Heart left ventricle (tissue), 16 donors: ENCODE measurements at places on chromosomes 6 and 20. TPM values are rescaled to one million over a fixed set of nuclear protein-coding genes. Genes with fewer than 3 reads are reported as not detected.

LAMA4 gene
- 55.9 TPM for polyA plus RNA-seq

TFAP2A gene
- 0.30 TPM for polyA plus RNA-seq

SLC29A1 gene
- 48.0 TPM for polyA plus RNA-seq

FYN gene
- 29.4 TPM for polyA plus RNA-seq

ID4 gene
- 3.7 TPM for polyA plus RNA-seq

TBXT gene
- not detected for polyA plus RNA-seq

DNA sequence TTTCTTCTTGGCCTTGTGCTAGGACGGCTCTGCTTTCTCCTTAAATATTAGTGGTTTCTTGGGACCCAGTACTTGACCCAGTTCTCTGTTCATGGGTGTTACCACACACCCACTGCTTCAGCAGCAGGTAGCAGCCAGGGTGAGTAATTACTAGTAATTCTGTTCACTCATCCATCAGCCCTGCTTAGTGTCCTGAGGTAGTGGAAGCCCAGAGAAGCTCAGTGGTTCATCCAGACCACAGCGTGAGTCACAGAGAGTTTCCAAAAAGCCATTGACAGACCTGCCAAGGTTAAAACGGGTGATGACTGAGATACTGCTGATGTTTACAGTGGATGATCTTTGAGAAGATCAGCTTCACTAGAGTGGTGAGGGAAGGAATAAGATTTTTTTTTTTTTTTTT is 51.7 kb upstream of the HINT3 start:
- DNase-seq: no peak
- no peak overlapping the region for H3K4me3 ChIP-seq
- peaks cover 38% of the 10 kb centered on the region for H3K36me3 ChIP-seq
- H3K4me1 ChIP-seq: no peaks in the 10 kb centered on the region
- no peak overlapping the region for H3K27ac ChIP-seq
- H3K27me3 ChIP-seq: no peaks in the 10 kb centered on the region

DNA sequence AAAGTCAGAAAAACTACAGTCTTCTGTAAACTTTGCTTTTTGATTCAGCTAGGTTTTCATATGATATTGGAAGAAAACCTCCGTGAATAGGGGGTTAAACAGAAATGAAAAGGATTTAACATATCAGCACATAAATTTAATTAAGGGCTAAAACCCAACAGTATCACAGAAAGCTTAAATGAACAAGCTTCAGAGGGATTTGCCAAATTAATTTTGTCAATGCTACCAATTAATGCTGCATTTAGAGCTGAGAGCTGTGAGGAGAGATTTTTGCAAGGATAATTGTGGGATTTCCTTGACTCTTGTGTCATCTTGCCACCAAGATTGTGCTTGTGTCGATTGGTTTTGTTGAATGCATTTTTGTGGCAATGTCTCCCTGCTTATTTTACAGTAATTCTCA is 379.9 kb downstream of the CD109 start:
- H3K4me1 ChIP-seq: no peaks in the 10 kb centered on the region
- no peak for DNase-seq
- no peak overlapping the region for H3K4me3 ChIP-seq

- no peak overlapping the region for H3K4me3 ChIP-seq
- no peaks in the 10 kb centered on the region for H3K36me3 ChIP-seq
- H3K27ac ChIP-seq: no peak overlapping the region
- H3K4me1 ChIP-seq: peaks cover 27% of the 10 kb centered on the region
These were observed 185.8 kb upstream of the RAB32 start for GRCh38 chr6:146357578-146358430.

DNA sequence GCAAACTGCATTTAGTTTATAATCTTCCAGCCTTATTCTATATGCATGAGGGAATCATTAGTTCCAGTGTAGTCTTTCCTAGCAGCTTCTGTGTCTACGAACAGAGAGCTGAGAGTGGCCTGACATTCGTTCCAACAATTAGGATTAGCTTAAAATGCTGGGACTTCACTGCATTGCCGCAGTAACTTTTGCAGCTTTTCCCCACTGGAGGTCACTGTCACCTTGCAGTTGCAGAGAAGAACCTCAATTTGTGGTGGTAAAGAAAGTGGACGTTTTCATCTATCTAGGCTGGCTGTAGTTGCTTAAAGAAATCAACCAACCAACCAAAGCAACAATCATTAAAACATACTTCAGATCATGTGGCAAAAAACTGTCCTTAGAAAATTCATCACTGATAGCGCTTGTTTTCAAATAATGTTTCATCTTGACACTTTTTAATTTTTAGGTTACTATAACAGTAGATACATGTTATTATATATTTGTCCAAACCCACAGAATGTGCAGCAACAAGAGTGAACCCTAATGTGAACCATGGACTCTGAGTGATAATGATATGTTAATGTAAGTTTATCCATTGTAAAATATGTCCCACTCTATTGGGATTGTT is 12.2 kb downstream of the MYLK4 start:
- H3K27ac ChIP-seq: peak overlapping the region; percentile 4
- H3K36me3 ChIP-seq: no peaks in the 10 kb centered on the region
- no peaks in the 10 kb centered on the region for H3K27me3 ChIP-seq
- peaks cover 16% of the 10 kb centered on the region for H3K4me1 ChIP-seq
- H3K4me3 ChIP-seq: no peak overlapping the region

DNA sequence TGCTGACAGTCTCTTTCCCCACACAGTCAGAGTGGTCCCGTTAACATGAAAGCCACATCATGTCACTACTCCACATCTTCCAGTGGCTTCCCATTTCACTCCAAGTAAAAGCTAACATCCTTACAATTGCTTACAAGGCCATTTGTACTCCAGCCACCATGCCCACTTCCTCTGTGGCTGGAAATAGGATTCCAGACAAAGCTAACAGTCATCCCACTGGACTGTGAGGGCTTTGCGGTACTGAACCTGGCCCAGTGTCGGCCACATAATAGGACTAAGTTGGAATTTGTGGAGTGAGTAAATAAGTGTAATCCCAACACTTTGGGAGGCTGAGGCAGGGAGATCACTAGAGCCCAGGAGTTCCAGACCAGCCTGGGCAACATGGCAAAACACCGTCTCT is 10.9 kb downstream of the CCM2L start:
- H3K4me3 ChIP-seq: no peak overlapping the region
- no peak for DNase-seq
- H3K36me3 ChIP-seq: peaks cover 25% of the 10 kb centered on the region
- H3K4me1 ChIP-seq: peaks cover 3% of the 10 kb centered on the region

- no peaks in the 10 kb centered on the region for H3K36me3 ChIP-seq
- H3K27ac ChIP-seq: no peak overlapping the region
- H3K4me1 ChIP-seq: peaks cover 37% of the 10 kb centered on the region
- no peak overlapping the region for H3K4me3 ChIP-seq
- no peaks in the 10 kb centered on the region for H3K27me3 ChIP-seq
- no peak for DNase-seq
These were observed 13.0 kb downstream of the DCBLD1 start for GRCh38 chr6:117495425-117495824.

DNA sequence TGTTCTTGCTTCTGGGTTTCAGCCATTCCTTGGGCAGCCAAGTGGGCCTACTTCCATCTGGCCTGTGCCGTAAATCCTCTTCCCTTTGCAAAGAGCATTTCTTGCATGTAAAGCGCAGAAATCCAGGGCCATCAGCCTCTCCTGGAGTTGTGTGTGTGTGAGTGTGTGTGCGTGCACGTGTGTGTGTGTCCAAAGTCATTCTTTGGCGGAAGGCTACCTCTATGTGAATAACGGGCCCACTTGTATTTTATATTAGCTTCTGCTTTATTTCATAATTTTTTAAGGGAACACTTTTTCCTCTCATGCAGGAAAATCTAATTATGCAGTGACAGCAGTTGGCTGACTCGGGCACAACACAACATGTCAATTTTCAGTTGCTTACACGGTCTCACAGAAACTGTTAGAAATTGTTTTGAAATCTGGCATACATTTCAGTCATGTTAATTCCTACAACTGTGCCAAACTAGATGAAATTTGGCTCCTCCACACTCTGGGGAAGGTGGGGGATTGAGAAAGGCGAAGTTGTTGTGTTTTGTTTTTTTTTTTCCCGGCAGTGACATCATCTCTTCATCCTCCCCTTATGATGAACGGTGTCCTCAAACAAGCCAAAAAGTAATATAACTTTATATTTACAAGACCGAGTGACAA is 223.7 kb upstream of the TSHZ2 start:
- H3K36me3 ChIP-seq: no peaks in the 10 kb centered on the region
- H3K27ac ChIP-seq: peak overlapping the region; percentile 67
- H3K4me3 ChIP-seq: no peak overlapping the region
- no peak for DNase-seq

- H3K27ac ChIP-seq: no peak overlapping the region
- peak; percentile 15 for DNase-seq
- peaks cover 3% of the 10 kb centered on the region for H3K4me1 ChIP-seq
- H3K4me3 ChIP-seq: no peak overlapping the region
- no peaks in the 10 kb centered on the region for H3K36me3 ChIP-seq
These were observed 648.8 kb upstream of the AGPAT4 start for GRCh38 chr6:161922631-161923119.

DNA sequence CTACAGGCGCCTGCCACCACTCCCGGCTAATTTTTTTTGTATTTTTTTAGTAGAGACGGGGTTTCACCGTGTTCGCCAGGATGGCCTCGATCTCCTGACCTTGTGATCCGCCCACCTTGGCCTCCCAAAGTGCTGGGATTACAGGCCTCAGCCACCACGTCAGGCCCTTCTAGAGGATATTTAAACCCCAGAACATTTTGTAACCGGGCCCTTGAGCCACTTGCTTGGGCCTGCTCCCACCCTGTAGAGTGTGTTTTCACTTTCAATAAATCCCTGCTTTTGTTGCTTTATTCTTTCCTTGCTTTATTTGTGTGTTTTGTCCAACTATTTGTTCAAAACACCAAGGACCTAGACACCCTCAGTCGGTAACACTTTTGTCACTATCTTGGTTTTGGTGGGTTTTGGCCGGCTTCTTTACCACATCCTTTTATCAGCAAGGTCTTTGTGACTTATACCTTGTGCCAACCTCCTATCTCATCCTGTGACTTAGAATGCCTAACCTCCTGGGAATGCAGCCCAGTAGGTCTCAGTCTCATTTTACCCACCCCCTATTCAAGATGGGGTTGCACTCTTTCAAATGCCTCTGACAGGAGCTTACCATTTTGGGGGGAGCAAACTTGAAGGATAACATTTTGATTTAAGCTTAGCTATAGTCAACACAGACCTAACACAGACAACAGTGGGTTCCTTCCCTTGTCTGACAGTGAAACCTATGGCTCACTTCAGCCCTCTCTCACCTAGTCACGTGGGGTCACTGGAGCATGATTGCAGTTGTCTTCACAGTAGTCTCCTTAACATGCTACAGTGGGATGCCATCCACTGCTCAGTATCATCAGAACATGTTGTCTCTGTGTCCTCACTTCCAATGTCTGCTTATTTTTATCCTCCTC is 27.9 kb upstream of the KIF6 start:
- no peak overlapping the region for H3K4me3 ChIP-seq
- no peak for DNase-seq
- H3K4me1 ChIP-seq: peaks cover 24% of the 10 kb centered on the region

DNA sequence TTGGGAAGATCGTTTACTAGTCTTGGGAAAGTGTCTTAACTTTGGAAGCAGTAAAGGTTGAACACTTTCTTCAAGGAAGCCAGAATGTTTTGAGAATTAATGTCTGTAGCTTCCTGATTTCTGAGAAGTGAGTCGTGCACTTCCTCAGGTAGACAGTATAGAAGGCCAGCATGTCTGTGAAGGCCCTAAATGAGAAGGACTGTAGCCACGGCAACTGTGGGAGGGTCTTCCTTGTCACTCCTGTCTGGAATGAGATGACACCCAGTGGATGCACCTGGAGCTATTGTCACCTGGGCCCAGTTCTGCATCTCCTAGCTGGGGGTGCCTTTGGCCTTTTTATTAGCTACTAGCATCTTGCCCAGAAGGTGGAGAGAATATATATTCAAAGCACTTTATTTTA is 8.8 kb downstream of the STX16 start:
- no peak overlapping the region for H3K27ac ChIP-seq
- no peak overlapping the region for H3K4me3 ChIP-seq
- DNase-seq: no peak
- H3K4me1 ChIP-seq: peaks cover 65% of the 10 kb centered on the region
- H3K27me3 ChIP-seq: no peaks in the 10 kb centered on the region

DNA sequence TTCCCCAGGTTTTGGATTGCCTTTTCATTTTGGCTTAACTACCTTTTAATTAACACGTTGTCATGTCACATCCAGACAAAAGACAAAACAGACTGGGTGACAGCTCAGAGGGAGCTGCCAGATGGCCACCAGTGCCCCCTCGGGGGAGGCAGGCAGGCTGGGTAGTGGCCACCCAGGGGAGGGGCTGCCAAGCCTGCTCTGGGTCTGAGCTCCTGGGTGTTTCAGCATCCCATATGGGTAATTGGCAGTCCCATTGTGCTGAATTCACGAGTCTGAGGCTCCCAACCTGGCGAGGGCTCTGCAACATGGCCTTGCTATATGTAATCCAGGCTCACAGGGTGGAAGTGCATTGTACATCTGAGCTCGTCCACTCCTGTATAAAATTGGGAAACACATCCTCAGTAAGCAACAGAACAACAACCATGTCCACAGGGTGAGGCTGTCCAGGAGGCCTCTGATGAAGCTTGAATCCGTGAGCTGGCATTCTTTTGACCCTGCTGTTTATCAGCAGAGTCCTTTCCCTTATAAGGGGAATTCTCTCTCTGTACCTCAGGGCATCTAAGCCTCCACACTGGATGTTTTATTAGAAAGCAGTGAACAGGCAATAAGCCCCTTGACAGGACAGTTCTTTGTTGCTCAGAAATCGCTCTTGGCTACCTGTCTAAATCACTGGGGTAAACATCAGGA is 111.7 kb upstream of the SLC22A23 start:
- H3K27ac ChIP-seq: no peak overlapping the region
- H3K4me1 ChIP-seq: no peaks in the 10 kb centered on the region
- no peak overlapping the region for H3K4me3 ChIP-seq
- no peak for DNase-seq

GRCh38 chr20:347640-348484 is 951 bp downstream of the NRSN2 start:
- peaks cover 5% of the 10 kb centered on the region for H3K4me1 ChIP-seq
- H3K27ac ChIP-seq: peak overlapping the region; percentile 98
- H3K4me3 ChIP-seq: peak overlapping the region; percentile 78
- no peaks in the 10 kb centered on the region for H3K27me3 ChIP-seq
- H3K36me3 ChIP-seq: no peaks in the 10 kb centered on the region

- no peak overlapping the region for H3K27ac ChIP-seq
- H3K27me3 ChIP-seq: peaks cover 3% of the 10 kb centered on the region
- H3K4me1 ChIP-seq: no peaks in the 10 kb centered on the region
These were observed 23.0 kb upstream of the CD24 start for GRCh38 chr6:106997392-106998158.
